ENCODE measurements at places on chromosomes 2 and 18.

- DNase-seq = no peak
Measured at GRCh38 chr18:51617167-51617566, 419.7 kb upstream of the MEX3C start.

- DNase-seq = no peak
Measured at GRCh38 chr2:98901702-98902101, 34.3 kb downstream of the CRACDL start.

- no peak for DNase-seq
Measured at GRCh38 chr2:202112041-202112440, 39.0 kb downstream of the KIAA2012 start.

- DNase-seq = no peak
Measured at GRCh38 chr2:157603198-157603597, 25.5 kb downstream of the ACVR1C start.

GRCh38 chr2:102630458-102630857, 11.1 kb downstream of the SLC9A2 start:
- DNase-seq = no peak

All from activated naive CD4-positive, alpha-beta T cell (primary cell).